Left lobe of liver (tissue), 2 donors: ENCODE measurements at places on chromosomes 2 and 18.

- no peak for DNase-seq
Measured at GRCh38 chr18:22309191-22309590, 108.5 kb downstream of the CTAGE1 start.

DNA sequence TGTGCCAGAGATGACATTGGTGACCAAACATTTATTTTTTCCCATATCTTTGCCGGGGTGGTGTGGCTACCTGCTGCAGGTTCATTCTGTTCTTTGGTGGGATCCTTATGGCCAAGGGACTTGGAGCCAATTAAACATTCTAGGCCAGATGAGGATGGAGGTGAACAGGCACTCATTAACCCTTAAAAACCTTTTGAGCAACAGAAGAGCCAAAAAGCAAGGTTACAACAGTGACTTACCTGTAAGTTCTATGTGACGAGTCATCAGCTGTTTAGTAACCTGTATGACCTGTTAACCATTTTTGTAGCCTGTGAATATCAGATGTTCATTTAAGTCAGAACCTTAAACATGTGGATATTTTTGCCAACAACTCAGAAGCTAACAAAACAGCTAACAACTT is 105.6 kb downstream of the XRCC5 start:
- no peak for DNase-seq

GRCh38 chr2:20291846-20292408 is 58.7 kb downstream of the PUM2 start:
- DNase-seq, result peak; percentile 49

DNA sequence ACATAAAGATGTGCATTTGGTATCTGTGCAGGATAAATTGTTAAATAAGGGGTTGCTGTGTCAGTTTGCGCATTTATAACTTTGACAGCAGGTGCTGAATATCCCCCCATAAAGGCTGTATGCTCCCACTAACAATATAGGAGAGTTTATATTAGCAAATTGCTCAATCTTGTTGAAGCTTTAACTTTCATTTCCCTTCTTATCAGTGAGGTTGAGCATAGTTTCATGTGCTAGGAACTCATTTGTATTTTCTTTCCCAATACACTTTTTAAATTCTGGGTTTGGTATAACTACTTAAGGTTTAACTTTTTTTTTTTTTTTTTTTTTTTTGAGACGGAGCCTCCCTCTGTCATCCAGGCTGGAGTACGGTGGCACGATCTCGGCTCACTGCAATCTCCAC is 89.0 kb downstream of the FAM117B start:
- no peak for DNase-seq

DNA sequence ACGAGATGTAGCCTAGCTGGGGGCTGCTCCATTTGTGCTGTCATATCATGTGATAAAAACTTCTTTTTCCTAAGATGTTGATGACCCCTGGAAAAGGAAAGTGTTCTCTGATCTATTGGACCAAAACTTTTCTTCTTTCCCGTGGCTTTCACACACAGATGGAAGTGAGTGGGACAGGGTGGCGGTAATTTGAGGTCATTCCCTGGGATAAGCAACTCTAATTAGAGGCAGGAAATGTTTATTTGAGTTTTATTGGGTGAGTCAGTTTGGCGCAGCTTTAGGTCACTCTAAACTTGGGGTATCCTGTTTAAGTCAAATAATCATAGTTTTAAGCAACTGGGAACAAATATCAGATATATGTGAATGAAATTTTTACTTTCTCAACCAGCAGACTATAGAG is 221.0 kb upstream of the EPAS1 start:
- no peak for DNase-seq

DNA sequence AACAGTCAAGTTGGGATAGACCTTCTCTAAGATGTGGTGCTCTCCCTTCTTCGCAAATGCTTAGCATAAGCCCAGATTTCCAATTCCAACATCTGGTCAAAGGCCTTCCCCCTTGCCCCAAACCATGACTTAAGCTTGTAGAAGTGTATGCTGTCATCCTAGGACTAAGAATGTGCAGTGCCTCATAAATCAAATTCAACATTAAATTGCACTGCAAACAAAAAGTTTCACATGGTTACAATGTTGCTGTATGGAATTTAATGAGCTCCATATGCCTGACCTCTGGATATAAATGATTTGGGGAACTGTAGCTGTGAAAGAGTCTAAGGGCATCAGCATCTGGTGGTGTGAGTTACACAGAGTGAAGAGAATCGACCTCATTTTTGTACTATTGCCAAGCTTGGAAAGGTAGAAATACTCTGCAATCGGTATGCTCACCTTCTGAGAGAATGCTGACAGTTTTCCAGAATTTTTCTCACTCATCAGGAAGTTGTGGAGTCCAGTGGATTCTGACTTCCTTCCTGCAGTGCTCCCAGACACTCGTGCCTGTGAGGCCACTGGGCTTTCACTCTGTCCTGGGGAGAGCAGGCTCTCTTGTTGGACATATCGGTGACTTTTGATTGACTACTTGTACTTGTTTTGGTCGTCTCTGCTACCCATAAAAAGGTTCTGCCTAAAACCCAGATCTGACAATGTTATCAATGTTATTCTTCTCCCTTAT is 40.6 kb downstream of the FASTKD2 start:
- DNase-seq, result no peak

DNA sequence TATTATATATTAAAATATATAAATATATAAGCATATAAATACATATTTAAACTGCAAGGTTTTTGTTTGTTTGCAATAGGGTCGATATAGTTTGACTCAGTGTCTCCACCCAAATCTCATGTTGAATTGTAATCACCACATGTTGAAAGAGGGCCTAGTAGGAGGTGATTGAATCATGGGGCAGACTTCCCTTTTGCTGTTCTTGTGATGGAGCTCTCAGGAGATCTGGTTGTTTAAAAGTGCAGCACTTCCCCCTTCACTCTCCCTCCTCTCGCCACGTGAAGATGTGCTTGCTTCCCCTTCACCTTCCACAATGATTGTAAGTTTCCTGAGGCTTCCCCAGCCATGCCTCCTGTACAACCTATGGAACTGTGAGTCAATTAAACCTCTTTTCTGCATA is 2137.3 kb upstream of the CELF4 start:
- no peak for DNase-seq

GRCh38 chr2:84885111-84885510 is 4.2 kb upstream of the TRABD2A start:
- no peak for DNase-seq

DNA sequence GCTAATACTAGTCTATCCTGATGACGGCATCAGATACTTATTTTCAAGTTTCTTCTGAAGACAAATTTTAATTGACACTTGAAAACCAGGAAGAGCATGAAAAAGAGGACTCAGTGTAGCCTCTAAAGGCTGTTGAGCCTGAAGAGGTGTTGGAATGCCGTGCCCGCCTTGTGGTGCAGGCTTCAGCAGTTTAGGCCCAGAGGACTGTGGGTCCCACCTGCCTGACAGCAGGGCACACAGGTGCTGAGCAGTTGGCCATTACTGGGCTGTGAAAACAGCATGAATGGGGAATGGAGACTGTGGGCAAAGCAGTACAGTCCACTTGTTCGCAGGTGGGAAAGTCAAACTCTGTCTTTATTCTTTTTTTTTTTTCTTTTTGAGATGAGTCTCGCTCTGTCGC is 49.8 kb upstream of the THOC1 start:
- DNase-seq, result no peak

DNA sequence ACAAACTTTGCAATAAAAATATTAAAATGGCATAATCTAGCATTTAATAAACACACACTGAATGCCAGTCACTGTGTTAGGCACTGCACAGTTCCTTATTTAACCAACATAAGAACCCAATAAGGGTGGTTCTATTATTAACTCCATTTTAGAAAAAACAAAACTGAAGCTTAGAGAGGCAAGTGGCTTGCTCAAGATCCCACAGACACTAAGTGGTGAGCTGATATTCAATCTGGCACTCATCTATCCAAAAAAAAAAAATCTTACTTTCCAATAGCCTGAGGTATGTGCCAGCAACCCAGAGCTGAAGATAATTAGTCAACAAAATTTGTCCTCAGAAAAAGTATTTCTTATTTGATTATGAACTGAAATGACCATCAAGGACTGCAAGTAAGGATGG is 799 bp downstream of the CYTIP start:
- DNase-seq, result no peak

DNA sequence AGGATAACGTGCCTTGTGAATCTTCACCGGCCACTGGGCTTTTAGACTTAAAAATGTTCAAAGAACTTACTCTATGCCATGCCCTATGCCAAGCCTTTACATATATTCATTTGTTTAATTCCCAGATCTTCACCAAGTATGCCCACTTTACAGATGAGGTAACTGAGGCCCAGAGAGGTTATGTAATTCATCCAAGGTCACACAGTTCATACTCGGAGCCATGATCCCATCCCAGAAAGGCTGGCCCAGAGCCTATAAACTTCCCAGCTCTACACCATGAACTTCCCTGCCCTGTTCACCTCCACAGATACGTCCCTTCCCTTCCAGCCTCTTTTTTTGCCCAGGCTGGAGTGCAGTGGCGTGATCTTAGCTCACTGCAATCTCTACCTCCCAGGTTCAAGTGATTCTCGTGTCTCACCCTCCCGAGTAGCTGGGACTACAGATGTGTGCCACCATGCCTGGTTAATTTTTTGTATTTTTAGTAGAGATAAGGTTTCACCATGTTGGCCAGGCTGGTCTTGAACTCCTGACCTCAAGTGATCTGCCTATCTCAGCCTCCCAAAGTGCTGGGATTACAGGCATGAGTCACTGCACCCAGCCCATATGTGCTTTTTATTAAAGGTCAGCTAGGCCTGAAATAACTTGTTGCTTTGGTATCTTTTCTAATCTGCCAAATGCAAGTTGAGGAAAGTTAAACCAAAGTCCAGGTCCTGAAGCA is 44.1 kb downstream of the MTHFD2 start:
- DNase-seq, result no peak
